ENCODE measurements at places on chromosomes 4 and X.

DNA sequence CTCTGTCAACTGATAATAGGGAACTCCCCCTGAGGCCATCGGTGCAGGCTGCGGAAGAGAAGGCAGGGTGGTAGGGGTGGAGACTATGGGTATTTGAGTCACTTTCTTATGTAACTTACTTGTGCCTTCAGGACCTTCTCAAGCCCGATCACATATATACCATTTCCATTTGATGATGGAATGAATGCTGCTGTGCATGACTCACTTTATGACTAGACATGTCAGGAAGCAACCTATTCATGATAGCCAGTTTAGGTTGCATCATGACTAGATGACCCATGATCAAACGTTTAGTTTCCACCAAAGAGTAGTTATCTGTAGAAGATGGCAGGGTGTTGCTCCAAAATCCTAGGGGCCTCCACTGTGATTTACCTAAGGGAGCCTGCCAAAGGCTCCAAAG, 435.5 kb downstream of the DTHD1 start:
- H3K4me3 ChIP-seq: no peak overlapping the region
- H3K4me1 ChIP-seq: no peaks in the 10 kb centered on the region
- no peak overlapping the region for H3K27ac ChIP-seq
- H3K36me3 ChIP-seq: no peaks in the 10 kb centered on the region
- H3K27me3 ChIP-seq: no peaks in the 10 kb centered on the region

GRCh38 chr4:2364654-2365053, 53.8 kb downstream of the ZFYVE28 start:
- H3K27me3 ChIP-seq: no peaks in the 10 kb centered on the region
- H3K4me1 ChIP-seq: peaks cover 8% of the 10 kb centered on the region
- peak; percentile 57 for DNase-seq
- peak overlapping the region; percentile 54 for H3K4me3 ChIP-seq

DNA sequence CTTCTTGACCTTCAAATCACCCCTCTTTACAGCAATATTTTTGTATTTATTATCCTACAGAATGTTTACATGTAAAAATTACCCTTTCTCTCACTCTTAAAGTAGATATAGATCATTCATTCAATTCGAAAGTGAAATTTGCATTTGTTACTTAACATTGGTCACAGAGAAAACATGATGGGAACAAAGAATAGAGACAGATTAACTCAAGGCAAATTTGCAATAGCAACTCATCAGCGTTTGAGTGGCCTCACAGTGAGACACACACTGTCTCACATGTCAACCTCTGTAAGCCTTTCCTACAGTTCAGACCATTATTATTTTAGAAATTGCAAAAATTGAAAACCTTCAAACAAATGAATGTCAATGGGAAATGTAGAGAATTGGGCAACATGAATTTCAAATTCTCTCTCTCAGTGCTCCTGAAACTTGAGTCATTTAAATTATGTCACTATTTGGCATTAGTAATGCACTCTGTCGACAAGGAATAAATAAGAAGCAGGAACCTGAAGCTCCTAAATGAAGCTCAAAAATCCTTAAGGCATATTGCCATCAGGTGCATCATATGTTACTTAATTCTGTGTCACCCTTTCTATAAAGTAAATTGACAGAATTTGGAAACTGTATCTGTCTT, 148.3 kb upstream of the ANXA10 start:
- H3K4me3 ChIP-seq: no peak overlapping the region
- DNase-seq: no peak
- no peaks in the 10 kb centered on the region for H3K4me1 ChIP-seq
- H3K27ac ChIP-seq: no peak overlapping the region
- no peaks in the 10 kb centered on the region for H3K27me3 ChIP-seq
- H3K36me3 ChIP-seq: no peaks in the 10 kb centered on the region

- no peak overlapping the region for H3K4me3 ChIP-seq
- H3K27ac ChIP-seq: no peak overlapping the region
- no peak for DNase-seq
- H3K36me3 ChIP-seq: no peaks in the 10 kb centered on the region
These were observed 229.8 kb upstream of the TEX13C start for GRCh38 chrX:125089761-125090445.

- DNase-seq: peak; percentile 68
- peaks cover 18% of the 10 kb centered on the region for H3K27me3 ChIP-seq
- H3K4me1 ChIP-seq: peaks cover 36% of the 10 kb centered on the region
- no peak overlapping the region for H3K4me3 ChIP-seq
These were observed 5.4 kb upstream of the GTPBP6 start for GRCh38 chrX:323721-324628.

- no peaks in the 10 kb centered on the region for H3K36me3 ChIP-seq
- no peaks in the 10 kb centered on the region for H3K27me3 ChIP-seq
- no peak overlapping the region for H3K4me3 ChIP-seq
- no peak for DNase-seq
- H3K27ac ChIP-seq: no peak overlapping the region
These were observed 110.0 kb downstream of the CBR4 start for GRCh38 chr4:168900080-168900479.

- H3K27me3 ChIP-seq: no peaks in the 10 kb centered on the region
- no peak overlapping the region for H3K27ac ChIP-seq
- H3K36me3 ChIP-seq: no peaks in the 10 kb centered on the region
These were observed 759.3 kb downstream of the FSTL5 start for GRCh38 chr4:161404346-161405110.

GRCh38 chr4:68654946-68655721, 15.3 kb downstream of the UGT2B15 start:
- H3K4me1 ChIP-seq: no peaks in the 10 kb centered on the region
- H3K27ac ChIP-seq: no peak overlapping the region
- no peak overlapping the region for H3K4me3 ChIP-seq

GRCh38 chr4:186483656-186484055, 71.7 kb downstream of the MTNR1A start:
- no peaks in the 10 kb centered on the region for H3K36me3 ChIP-seq
- no peaks in the 10 kb centered on the region for H3K4me1 ChIP-seq
- H3K27ac ChIP-seq: no peak overlapping the region
- H3K27me3 ChIP-seq: no peaks in the 10 kb centered on the region
- no peak for DNase-seq
- no peak overlapping the region for H3K4me3 ChIP-seq

DNA sequence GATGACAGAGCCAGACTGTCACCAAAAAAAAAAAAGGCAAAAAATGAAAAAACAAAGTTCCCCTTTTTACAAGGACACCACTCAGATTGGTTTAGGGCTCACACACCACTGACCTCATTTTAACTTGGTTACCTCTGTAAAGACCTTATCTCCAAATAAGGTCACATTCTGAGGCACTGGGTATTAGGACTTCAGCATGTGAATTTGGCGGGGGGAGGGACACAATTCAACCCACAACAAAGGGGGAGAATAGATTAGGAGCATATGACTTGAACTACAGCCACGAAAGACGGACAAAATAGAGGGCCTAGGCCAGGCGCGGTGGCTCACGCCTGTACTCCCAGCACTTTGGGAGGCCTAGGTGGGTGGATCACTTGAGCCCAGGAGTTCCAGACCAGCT, 31.0 kb upstream of the ARAF start:
- no peaks in the 10 kb centered on the region for H3K27me3 ChIP-seq
- H3K4me1 ChIP-seq: no peaks in the 10 kb centered on the region
- no peak overlapping the region for H3K4me3 ChIP-seq
- H3K27ac ChIP-seq: no peak overlapping the region
- H3K36me3 ChIP-seq: no peaks in the 10 kb centered on the region
- peak; percentile 39 for DNase-seq

DNA sequence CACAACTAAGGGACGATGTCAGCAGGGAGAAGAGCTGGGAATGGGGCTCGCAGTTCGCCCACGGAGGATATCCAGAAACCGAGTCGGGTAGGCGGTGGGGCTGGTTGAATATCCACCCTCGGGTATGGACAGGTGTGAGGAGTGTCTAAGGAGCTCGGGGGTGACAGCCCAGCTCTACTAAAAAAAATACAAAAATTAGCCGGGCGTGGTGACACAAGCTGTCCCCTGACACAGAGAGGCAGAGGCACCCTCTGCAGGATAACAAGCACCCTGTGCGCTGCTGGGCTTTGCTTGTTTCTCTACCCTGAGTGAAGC, 12.2 kb upstream of the ASMTL start:
- H3K27me3 ChIP-seq: no peaks in the 10 kb centered on the region
- DNase-seq: no peak
- H3K4me3 ChIP-seq: no peak overlapping the region
- H3K4me1 ChIP-seq: peaks cover 74% of the 10 kb centered on the region
- H3K27ac ChIP-seq: peak overlapping the region; percentile 5
- H3K36me3 ChIP-seq: no peaks in the 10 kb centered on the region

GRCh38 chr4:7424553-7425111, 10.1 kb downstream of the PSAPL1 start:
- H3K27me3 ChIP-seq: no peaks in the 10 kb centered on the region
- no peaks in the 10 kb centered on the region for H3K4me1 ChIP-seq
- no peak overlapping the region for H3K27ac ChIP-seq
- DNase-seq: no peak

DNA sequence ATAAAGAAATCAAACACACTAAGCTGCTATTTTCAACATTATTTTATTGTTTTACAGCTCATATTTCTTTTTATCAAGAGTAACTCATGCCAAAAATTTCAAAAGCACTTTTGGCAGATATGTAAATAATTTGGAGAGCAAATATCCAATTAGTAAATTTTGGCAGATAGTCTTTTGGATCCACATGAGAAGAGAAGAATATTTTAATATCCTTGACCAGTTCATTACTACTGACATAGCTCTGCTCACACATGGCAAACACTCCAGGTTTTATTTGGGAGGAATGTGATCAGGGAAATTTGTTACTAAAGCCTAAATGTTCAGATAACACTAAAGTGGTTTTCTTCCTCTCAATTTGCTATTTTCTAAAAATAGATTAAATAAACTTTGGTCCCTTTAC, 1054.3 kb downstream of the FAT4 start:
- DNase-seq: no peak
- no peaks in the 10 kb centered on the region for H3K27me3 ChIP-seq
- H3K36me3 ChIP-seq: no peaks in the 10 kb centered on the region
- H3K27ac ChIP-seq: no peak overlapping the region

DNA sequence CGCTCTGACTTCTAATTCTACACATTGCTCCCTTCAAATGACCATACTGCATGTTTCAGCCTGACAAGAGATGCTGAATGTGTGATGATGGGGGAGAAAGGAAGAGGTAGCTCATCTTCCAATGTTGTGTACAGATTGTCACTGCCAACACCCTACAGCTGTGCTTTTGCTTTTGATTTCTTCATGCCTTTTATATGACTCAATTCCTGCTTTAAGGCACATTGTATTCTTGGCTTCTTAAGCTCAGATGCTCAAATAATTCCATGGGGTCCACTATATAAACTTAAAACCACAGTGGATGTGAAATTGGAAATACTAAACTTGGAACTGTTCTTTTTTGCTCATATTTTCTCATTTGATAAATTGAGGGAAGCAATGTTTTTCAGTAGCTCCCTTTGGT, 183.2 kb upstream of the WDFY3 start:
- H3K27me3 ChIP-seq: no peaks in the 10 kb centered on the region
- no peak overlapping the region for H3K4me3 ChIP-seq
- DNase-seq: no peak
- H3K27ac ChIP-seq: no peak overlapping the region
- H3K36me3 ChIP-seq: no peaks in the 10 kb centered on the region
- peaks cover 2% of the 10 kb centered on the region for H3K4me1 ChIP-seq

DNA sequence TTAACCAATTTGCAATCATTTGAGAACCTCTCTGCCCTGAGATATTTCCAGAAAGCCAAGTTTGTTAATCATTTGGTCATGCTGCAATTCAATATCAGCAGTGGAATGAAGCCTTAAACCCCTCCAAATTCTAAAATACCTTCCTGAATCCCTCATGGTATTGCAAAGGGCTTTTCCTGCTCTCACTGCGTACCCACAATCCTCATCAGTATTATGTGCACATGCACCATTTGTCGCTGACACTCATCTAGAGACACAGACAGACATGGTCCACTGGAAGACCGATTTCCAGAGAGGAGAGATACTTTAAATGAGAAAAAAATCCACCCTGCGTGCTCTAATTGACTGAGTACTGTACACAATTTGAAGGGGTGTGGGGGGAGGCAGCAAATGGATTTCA, 104.4 kb downstream of the GPC3 start:
- no peak overlapping the region for H3K27ac ChIP-seq
- H3K36me3 ChIP-seq: no peaks in the 10 kb centered on the region
- H3K27me3 ChIP-seq: no peaks in the 10 kb centered on the region
- no peak for DNase-seq

GRCh38 chr4:86595426-86595805, 1.3 kb downstream of the PTPN13 start:
- H3K27me3 ChIP-seq: peaks cover 28% of the 10 kb centered on the region
- H3K4me3 ChIP-seq: no peak overlapping the region
- no peaks in the 10 kb centered on the region for H3K36me3 ChIP-seq
- peaks cover 16% of the 10 kb centered on the region for H3K4me1 ChIP-seq
- H3K27ac ChIP-seq: no peak overlapping the region
- DNase-seq: no peak

DNA sequence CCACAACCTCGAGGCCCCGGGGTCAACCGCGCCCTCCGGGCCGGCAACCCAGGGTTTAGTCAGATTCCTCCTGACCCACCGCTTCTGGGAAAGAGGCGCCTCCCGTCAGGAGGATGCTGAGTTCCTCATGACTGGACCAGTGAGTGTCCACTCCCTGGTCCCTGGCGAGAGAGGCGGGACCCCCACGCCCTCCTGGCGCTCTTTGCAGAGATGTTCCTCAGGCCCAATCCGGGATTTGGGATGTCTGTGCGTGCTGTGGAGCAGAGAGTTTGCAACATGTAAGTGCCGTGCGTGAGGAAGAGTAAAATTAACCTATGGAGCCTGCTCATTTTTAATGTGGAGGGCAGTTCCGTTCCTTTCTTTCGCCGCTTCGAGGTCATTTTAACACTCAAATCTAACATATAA, 824 bp upstream of the UGDH start:
- peak overlapping the region; percentile 46 for H3K4me3 ChIP-seq
- H3K4me1 ChIP-seq: peaks cover 15% of the 10 kb centered on the region
- H3K36me3 ChIP-seq: no peaks in the 10 kb centered on the region

DNA sequence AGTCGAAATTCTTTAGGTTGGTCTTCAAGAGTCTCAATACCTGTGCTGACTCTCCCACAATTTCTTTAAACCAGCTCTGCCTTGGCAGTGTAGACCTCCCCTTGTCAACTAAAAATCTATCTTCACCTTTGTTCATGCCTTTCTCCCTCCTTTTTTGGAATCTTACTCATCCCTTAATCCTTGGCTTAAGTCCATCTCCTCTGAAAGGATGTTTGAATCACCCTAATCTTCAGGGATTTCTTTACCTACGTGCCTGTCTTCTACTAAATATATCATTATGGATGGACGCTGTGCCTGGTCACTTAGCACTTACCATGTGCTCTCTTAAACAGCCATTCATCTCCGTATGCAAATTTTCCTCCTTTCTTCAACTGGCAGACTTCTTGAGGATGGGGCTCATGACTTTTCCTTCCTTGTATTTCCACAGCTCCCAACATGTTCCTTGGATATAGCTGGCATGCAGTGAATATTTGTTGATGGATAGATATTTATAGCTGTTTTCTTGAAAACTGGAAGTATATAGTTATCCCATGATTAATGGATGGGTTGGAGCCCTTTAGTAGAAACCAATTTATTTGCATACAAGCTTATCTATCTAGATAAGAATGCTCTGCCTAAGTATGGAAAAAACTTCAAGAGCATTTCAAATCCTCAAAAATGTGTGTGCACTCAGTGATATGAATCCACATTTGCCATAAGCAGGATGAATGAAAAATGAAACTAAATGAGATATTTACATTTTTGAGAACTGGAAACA, 166.6 kb downstream of the SPRY1 start:
- no peak overlapping the region for H3K4me3 ChIP-seq
- peaks cover 3% of the 10 kb centered on the region for H3K4me1 ChIP-seq
- no peaks in the 10 kb centered on the region for H3K36me3 ChIP-seq

Data from B cell (primary cell).